ENCODE measurements at places on chromosomes 4 and X.

- no peak for DNase-seq
These were observed 17.7 kb upstream of the ZIC3 start for GRCh38 chrX:137548261-137548660.

GRCh38 chr4:71380788-71381187 lies 42.0 kb downstream of the SLC4A4 start:
- DNase-seq: no peak

DNA sequence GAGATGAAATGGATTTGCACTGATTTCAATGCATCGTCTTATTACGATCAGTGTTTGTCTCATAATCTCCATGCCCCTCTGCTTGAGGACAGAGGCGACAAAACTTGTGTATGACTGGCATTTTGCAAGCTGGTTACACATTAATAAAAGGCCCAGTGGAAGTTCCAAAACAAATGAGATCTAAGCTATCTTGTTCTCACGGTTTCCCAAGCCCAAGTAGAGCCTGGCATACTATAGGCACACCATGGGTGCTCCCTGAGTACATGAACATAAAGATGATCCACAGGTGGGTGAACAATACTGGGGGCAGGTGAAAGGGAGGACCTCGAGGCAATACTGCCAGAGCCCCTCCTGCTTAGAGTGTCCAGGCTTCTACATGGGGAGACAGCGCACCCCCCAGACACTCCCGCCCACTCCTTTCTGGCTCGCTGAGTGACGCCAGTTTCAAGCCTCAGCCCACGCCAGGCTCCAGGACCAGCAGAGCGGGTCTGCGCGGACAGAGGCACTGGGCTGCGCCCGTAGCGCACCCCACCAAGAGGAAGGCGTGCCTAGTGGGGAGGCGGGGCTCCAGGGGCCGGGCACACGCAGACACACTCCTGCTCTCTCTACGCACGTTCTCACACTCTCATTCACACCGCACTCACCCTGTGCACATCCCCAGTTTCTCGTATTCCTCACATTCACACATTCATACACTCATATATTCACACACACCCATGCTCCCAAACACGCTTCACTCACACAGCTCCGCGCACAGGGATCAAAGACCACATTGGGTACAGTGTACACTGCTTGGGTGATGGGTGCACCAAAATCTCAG lies 8.9 kb upstream of the GSX2 start:
- DNase-seq: no peak

DNA sequence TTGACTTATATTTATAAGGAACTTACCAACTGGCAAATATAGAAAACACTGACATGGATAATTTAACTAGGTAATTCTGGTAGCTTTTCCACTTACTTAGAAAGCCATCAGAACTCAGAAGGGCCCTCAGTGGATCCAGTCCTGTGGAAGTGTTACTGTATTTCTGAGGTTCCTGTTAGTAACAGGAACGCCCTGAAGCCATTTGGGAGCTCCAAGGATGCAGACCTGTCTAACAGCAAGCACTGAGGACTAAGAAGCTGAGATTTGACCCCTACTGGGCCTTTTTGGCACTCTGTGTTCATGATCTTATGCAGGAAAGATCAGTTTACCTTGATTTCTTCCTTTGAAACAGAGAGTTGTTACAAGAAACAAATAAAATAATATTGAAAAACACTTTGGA lies 46.0 kb upstream of the TLL1 start:
- DNase-seq: no peak

GRCh38 chrX:46152756-46153155 lies 392.5 kb downstream of the ZNF674 start:
- DNase-seq: no peak
